PC-9 (cell line): ENCODE measurements at places on chromosomes 1 and 21.

- peaks cover 31% of the 10 kb centered on the region for H3K4me1 ChIP-seq
- peak overlapping the region; percentile 83 for H3K27ac ChIP-seq
- no peak overlapping the region for H3K4me3 ChIP-seq
- no peaks in the 10 kb centered on the region for H3K27me3 ChIP-seq
- H3K36me3 ChIP-seq = no peaks in the 10 kb centered on the region; the same call in 1 of the 2 replicates
Measured at GRCh38 chr1:8004803-8005573, 21.1 kb downstream of the ERRFI1 start.

- no peaks in the 10 kb centered on the region for H3K36me3 ChIP-seq
- H3K4me3 ChIP-seq = peak overlapping the region; percentile 35; the same call in 1 of the 2 replicates
- peak overlapping the region; percentile 71 for H3K27ac ChIP-seq
- H3K27me3 ChIP-seq = no peaks in the 10 kb centered on the region
Measured at GRCh38 chr1:150976879-150977694, 2.5 kb upstream of the CERS2 start.

GRCh38 chr1:33228935-33229487 lies 27.3 kb upstream of the ZNF362 start:
- H3K4me3 ChIP-seq = no peak overlapping the region
- DNase-seq = peak; percentile 59
- H3K27ac ChIP-seq = no peak overlapping the region
- no peaks in the 10 kb centered on the region for H3K27me3 ChIP-seq

DNA sequence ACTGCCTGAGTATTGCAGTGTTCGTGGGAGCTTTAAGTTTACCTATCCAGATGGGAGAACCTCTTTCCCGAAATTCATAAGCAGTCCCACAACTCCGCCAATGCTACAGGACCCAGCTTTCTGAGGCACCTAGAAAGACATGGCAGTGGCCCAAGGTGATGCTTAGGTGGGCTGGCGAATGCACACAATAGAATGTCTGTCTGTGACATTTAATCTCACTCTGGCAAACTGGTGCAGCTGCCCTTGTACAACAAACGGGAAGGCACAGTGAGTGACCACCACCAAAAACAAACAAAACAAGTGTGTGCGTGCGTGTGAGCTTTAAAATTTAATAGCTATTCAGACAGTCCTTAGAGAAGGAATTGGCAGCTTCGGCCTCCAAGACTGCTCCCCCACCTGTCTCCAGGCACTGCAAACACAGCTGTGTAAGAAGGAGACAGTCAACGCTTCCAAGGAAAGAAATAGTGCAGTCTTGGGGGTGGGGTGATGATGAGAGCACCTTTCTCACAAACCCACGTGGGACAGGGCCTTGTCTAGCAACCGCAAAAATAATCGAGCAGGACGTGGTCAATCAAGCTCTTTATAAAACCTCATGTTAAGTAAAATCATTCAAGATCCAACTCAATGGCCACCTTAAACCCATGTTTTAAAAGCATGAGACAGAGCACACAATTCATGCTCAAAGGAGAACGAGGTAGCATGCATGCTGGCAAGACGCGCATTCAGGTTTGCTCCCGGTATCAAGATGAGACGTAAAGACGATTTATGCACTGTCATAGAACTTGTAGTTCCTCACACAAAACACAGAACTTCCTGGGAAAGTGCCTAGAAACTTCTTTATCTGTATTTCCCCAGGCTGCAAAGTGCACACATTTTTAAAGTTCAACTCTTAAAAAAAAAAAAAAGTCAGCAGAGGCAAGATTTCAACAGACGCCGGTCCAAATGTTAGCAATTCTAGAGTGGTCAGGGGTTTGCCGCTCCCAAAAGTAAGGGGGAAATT lies 84.1 kb downstream of the TM2D1 start:
- no peak for DNase-seq
- H3K4me1 ChIP-seq = peaks cover 57% of the 10 kb centered on the region
- H3K36me3 ChIP-seq = no peaks in the 10 kb centered on the region
- no peak overlapping the region for H3K4me3 ChIP-seq

GRCh38 chr21:39980241-39980820 lies 113.1 kb downstream of the PCP4 start:
- H3K27ac ChIP-seq = no peak overlapping the region
- H3K4me3 ChIP-seq = no peak overlapping the region
- no peak for DNase-seq
- H3K4me1 ChIP-seq = no peaks in the 10 kb centered on the region
- H3K36me3 ChIP-seq = no peaks in the 10 kb centered on the region

DNA sequence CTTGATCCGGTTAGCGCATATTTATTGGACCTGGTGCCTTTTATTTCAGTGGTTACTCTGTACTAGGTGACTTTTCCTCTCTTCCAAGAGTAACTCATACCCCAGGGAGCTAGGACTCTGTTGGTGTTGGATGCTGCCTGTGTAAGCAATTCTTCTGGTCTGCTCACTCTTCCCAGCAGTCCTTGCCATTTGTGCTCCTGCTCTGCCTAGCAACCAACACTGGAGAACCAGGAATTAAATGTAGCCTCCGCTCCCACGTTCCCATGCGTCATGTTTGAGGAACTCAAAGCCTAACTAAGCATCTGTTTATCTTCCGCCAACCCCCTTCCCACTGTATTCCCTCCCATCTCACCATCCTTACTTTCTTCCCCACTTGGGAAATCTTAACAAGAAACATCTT lies 65.7 kb upstream of the RAVER2 start:
- no peaks in the 10 kb centered on the region for H3K36me3 ChIP-seq
- H3K4me3 ChIP-seq = no peak overlapping the region

DNA sequence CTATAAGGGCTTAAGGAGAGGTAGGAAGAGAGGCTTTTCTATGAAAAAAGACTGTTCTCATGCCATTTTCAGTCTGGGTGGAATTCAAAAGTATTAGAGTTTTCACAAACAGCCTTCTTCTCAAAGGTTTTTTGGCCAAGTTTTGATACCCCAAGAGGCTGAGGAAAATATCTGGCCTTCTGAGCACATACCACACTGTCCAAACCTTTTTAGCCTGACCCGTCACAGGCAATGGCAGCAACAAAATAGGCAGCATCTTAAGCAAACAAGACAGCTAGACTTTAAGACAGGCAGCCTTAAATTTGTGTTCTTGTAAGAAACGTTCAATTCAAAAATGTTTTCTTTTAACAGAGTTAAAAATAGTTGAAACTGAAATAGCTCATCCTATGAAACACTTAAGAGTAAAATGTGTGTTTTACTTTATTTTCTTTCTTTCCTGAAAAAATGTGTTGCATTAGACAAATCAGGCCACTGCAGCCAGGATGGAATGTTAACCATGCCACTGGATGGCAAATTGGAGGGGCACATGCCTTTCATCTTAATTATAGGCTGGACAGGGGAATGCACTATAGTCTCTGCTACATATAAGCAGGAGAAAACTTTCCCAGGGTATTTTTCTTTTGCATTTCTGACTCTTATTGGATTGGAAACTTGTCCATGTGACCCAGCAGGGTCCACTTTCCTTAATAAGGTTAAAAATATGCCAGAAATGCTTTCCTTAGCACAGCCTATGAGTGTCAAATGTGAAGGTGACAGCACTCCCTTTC lies 315.0 kb downstream of the TGFB2 start:
- no peaks in the 10 kb centered on the region for H3K36me3 ChIP-seq
- H3K27ac ChIP-seq = peak overlapping the region; percentile 81
- H3K4me1 ChIP-seq = peaks cover 41% of the 10 kb centered on the region

DNA sequence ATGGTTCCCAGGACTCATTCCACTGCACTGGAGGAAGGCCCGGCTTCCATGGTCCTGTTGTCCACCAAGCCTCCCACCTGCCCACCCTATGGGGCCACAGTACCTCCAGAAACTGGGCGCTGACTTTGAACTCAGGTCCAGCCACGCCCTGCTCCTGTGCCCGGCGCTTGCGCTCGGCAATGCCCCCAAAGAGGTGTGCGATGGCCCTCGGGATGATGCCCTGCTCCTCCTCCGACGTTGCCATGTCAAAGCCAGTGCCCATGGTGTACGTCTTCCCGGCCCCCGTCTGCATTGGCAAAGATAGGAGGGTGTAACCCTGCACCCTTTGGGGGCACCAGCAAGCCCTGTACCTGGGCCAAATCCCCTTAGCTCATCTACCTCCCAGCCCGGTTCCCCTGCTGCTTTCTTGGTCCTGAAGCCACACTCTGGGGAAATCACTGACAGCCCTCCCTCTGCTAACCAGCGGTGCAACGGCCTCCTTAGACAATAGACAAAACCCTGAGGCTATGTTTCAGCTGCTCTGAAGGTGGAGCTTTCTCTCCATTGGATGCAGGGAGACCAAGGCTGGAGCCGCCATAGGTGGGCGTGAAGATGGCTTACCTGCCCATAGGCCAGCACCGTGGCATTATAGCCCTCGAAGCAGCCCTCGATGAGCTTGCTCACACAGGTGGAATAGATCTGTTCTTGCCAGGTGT lies 14.7 kb downstream of the KIF21B start:
- no peaks in the 10 kb centered on the region; the same call in 1 of the 2 replicates for H3K4me1 ChIP-seq
- no peaks in the 10 kb centered on the region for H3K27me3 ChIP-seq
- no peak overlapping the region for H3K27ac ChIP-seq
- H3K4me3 ChIP-seq = no peak overlapping the region
- H3K36me3 ChIP-seq = no peaks in the 10 kb centered on the region

GRCh38 chr1:28091043-28091781 lies 2.8 kb upstream of the EYA3 start:
- no peaks in the 10 kb centered on the region for H3K36me3 ChIP-seq
- no peak overlapping the region for H3K27ac ChIP-seq

GRCh38 chr1:172561252-172561651 lies 28.3 kb downstream of the SUCO start:
- H3K36me3 ChIP-seq = peaks cover 35% of the 10 kb centered on the region; the same call in 1 of the 2 replicates
- no peak overlapping the region for H3K4me3 ChIP-seq
- no peak overlapping the region for H3K27ac ChIP-seq
- H3K27me3 ChIP-seq = no peaks in the 10 kb centered on the region

DNA sequence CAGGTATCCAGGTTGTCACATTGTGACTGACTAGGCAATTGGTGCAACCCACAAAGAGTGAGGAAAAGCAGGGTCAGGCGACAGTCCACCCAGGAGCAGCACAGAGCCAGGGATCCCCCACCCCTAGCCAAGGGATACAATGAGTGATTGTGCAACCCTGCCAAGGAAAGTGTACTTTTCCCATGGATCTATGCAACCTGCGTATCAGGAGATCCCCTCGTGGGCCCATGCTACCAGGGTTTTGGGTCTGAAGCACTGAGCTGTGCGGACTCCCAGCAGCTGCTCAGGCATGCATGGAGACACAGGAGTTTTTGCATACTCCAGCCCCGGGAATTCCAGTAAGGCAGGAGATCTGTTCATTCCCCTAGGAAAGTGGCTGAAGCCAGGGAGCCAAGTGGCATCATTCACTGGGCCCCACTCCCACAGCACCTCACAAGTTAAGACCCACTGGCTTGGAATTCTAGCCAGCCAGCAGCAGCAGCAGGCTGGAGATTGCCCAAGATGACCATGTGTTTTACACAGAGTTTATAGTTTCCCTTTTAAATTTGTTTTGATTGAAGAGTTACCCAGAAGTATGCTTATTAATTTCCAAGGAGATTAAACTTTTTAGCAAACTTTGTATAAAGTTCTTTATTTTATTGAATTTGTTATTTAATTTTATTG lies 136.0 kb downstream of the LTN1 start:
- H3K27ac ChIP-seq = no peak overlapping the region
- H3K4me1 ChIP-seq = no peaks in the 10 kb centered on the region
- no peak overlapping the region for H3K4me3 ChIP-seq
- DNase-seq = no peak

DNA sequence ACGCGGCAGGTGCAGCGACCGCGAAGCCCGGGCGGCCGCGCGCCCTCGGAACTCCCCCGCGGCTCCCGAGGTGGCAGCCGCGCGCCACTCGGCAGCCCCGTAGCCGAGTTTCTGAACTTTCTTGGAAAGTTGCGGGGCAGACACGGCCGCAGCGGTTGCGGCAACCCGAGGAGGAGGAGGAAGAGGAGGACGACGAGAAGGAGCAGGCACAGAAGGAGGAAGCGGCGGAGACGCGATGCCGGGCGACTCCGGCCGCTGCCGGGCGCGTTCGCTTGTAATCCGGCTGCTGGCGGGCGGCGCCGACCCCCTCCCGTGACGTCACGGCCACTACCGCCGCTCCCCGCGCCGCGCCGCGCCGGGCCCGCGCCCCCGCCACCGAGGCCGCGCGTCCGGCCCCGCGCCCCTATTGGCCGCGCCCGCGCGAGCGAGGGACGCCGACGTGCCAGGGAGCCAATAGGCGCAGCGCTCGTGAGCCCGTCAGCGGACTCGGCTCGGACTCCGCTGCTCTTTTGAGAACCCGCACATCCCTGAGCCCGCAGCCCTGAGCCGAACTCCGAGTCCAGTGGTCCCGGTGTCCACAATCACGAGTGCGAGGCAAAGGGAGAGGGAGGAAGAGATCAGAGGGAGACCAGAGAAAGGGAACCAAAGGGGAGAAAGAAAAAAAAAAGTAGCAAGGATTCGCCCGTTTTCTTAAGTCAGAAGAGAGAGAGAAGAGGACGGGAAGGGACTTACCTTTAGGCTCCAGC lies 736 bp upstream of the BARHL2 start:
- H3K36me3 ChIP-seq = no peaks in the 10 kb centered on the region
- H3K4me3 ChIP-seq = no peak overlapping the region
- DNase-seq = no peak

DNA sequence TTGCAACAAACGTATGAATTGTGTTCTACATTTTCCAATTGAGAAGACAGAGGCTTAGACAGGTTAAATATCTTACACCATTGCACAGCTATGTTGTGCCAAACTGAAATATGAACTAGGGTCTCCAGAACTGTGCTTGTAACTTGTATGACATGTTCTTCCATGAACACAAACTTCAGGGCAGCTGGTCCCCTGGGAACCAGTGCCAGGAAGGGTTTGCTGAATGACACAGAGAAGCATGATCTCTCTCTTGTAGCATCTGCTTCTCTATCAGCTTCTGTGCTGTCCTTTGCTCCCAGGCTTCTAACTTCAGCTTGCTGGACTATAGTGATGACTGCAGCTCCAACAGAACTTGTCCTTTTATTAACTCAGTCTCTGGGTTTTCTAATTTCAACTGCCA lies 385.5 kb downstream of the SIPA1L2 start:
- H3K36me3 ChIP-seq = no peaks in the 10 kb centered on the region
- H3K27ac ChIP-seq = no peak overlapping the region
- peaks cover 19% of the 10 kb centered on the region; the same call in 1 of the 2 replicates for H3K27me3 ChIP-seq
- H3K4me3 ChIP-seq = no peak overlapping the region

DNA sequence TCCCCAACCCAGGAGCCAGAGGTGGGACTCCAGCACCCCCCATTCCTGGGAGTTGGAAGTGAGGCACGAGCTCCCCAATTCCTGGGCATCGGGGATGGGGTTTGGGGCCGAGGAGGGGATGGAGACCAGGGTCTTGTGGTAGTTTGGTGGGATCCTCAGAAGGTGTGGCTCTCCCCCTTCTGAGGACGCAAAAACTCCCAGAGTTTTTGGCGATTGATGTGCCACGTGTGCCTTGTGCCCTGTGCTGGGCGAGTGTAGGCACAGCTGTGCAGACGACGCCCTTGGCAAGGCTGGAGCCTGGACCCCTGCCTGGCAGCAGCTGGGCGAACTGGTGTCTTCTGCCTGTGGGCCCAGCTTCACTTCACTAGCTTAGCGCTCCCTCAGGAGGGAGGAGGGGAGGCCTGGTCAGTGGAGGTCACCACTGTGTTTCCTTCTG lies 2.6 kb downstream of the GUK1 start:
- DNase-seq = no peak
- H3K27me3 ChIP-seq = no peaks in the 10 kb centered on the region
- no peak overlapping the region for H3K4me3 ChIP-seq
- H3K36me3 ChIP-seq = no peaks in the 10 kb centered on the region
- peaks cover 9% of the 10 kb centered on the region for H3K4me1 ChIP-seq

- 0 out of 2 replicates have a peak, but pooled peaks cover 4% of the 10 kb centered on the region for H3K36me3 ChIP-seq
- H3K4me1 ChIP-seq = peaks cover 14% of the 10 kb centered on the region
- H3K27me3 ChIP-seq = no peaks in the 10 kb centered on the region
- DNase-seq = no peak
Measured at GRCh38 chr1:228105270-228105995, 2.3 kb upstream of the C1orf35 start.

- H3K27me3 ChIP-seq = no peaks in the 10 kb centered on the region
- DNase-seq = no peak
- peaks cover 32% of the 10 kb centered on the region for H3K4me1 ChIP-seq
- H3K36me3 ChIP-seq = peaks cover 13% of the 10 kb centered on the region
Measured at GRCh38 chr1:115338457-115338820, 390 bp upstream of the NGF start.
